ENCODE measurements at places on chromosomes 2 and 18.

GRCh38 chr2:71071681-71072398, 3.4 kb downstream of the NAGK start:
- no peak for DNase-seq

DNA sequence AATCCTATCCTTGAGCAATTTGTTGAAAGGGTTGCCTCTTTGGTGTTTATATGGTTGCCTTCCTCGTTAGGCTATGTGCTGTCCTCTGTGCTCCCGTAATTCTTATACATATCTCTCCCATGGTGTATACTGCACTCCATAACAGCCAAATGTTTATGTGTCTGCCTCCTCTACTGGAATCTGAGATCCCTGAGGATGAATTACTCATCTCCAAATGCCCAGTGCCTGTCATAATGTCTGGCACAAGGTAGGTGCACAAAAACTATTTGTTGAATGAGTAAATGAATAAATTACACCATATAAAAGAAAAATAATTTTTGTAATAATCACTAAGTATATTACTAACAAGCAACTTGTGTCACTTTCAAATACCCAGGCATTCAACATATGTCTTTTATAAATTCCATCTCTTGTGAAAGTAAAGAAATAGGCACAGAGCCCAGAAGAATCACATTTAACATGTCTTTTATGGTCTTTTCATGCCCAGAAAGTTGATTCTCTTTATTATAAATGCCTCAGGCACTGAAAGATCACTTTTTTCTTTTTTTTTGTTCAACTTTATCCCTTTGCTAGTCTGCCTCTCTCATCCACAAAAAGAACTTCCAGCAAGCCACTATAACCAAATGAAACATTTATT, 164.9 kb downstream of the CCDC148 start:
- DNase-seq, result no peak

GRCh38 chr2:20650393-20650876, 463 bp downstream of the HS1BP3 start:
- DNase-seq, result no peak

DNA sequence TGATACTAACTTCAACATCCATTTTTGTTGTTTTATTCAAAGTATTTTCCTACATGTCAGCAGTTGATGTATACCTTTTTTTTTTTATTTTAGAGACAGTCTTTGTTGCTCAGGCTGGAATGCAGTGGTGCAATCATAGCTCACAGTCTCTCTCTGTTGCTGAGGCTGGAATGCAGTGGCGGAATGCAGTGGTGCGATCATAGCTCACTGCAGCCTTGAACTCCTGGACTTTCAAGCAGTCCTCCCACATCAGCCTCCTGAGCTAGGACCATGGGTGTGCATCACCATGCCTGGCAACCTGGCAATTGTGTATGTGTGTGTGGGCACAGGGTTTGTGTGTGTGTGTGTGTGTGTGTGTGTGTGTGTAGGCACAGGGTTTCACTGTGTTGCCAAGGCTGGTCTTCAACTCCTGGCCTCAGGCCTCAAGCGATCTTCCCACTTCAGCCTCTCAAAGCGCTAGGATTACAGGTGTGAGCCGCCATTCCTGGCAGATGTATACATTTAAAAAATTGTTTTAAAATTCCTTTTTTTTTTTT, 24.8 kb downstream of the SANBR start:
- no peak for DNase-seq

DNA sequence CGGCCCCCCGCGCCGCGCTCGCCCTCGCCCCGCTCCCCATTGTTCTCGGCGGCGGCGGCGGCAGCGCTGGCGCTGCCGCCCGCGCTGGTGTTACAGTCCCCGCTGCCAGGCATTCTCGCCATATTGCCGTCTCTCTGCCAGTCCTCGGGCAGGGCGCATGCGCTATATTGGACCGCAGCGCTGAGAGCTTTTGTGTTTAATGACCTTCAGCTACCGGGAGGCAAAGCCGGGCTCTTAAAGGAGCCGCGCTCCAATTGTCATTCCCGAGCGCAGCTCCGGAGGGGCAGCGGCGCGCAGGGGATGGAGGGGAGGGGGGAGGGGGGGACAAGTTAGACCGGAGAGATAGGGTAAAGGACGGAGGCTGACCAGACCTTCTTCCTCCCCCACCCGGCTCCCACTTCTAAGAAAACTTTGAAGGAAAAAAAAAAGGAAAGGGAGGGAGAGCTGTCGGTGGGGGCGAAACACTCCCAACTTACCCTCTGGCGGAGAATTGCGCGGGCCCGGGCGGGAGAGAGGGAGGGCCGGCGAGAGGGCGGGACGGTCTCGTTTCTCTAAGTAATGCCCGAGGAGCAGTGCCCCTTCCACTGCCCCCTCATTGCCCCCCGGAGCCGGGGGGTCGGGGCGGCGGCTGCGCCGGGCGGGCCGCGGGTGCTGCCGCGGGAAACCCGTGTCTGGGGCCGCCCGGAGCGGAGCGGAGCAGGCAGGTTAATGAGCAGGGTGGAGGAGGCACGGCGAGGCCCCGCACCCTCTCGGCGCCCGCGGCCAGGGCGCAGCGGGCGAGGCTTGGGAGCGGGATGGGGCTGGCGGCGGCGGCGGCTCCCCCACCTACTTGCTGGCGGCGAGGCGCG, at the start of gene KCTD1:
KCTD1 (minus strand) TSS at position 139 of the 848 bp plus-strand sequence; CDS start at position 122, 17 bp downstream.
- DNase-seq, result peak; percentile 88

DNA sequence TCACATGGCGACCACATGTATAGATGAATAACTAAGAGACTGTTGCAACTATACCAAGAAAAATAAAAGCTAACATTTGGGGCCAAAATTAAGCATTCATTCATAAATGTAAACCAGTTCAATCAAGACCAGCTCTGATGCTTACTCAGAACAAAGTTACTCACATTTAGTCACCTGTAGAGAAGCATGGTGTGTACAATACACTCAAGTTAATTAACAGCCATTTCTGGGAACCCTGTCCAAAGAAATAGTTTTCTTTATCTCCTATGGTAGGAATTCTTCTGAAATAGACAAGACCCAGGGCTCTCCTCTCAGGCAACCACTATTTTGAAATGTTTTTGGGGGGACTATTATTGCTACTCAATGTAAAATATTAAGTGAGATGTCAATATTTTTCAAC, 1.6 kb downstream of the SCN3A start:
- DNase-seq, result no peak

DNA sequence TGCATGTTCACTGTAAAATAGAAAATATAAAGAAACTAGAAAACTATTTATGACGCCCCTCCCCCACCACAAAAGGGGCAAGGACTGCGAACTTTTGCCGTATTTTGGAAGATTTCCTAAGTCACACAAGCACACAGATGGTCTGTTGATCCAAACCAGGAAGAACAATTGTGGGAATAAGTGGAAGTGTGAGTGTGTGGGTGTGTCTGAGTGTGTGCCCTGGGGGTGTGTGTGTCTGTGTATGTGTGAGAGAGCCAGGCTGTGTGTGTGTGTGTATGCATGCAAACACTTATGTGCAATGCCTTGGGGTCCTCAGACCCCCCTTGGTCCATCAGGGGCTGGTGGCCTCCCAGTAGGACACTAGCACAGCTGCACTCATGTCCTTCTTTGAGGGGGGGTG, 43.1 kb downstream of the HPCAL1 start:
- DNase-seq, result no peak

GRCh38 chr2:238107525-238108422, 7.6 kb downstream of the ESPNL start:
- peak; percentile 40 for DNase-seq

GRCh38 chr18:7514796-7515440, 52.2 kb upstream of the PTPRM start:
- peak; percentile 54 for DNase-seq

- DNase-seq, result no peak
These were observed 100.9 kb downstream of the MBP start for GRCh38 chr18:77031662-77032061.

DNA sequence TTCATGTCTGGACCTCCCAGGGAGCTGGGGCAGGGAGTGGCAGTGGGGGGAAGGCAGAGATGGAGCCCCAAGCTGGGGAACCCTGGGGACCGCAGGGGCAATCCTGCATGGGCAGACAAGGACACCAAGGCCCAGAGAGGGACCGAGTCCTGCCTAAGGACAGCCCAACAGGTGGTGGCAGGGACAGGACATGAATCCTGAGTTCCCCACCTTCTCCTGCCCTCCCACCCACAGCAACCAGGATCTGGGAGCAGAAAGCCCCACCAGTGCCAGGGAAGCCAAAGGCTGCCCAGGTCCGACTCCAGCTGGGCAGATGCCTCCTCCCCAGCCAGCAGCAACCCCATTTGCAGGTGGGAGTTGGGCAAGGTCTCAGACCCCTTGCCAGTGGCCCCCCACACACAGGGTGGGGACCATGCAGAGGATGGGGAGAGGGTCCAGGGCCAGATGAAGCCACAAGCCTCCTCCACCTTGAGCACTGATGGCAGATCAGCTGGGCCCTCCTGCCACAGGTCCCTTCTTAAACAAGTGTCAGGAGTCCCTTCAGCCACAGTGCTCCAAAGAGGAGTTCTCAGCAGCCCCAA, 6.3 kb downstream of the ADRA2B start:
- no peak for DNase-seq

- no peak for DNase-seq
These were observed 270.4 kb downstream of the LRATD1 start for GRCh38 chr2:14902953-14903352.

DNA sequence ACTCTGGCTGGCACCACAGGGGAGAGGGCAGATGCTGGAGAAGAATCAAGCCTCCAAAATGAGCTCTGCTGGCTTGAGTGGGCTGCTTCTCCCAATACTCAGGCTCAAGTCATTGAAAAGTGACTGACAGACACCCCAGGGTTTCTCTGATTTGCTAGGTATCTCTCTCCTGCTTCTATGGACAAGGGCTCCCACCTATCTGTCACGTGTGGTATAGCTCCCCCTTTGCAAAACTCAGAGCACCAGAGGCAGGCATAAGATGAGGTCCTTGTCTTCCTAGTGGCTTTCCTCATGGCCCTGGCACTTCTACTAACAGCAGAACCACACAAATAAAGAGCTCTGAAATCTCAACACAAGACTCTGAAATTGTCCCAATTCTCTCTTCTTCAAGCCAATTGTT, 105.2 kb downstream of the GALNT14 start:
- DNase-seq, result no peak

DNA sequence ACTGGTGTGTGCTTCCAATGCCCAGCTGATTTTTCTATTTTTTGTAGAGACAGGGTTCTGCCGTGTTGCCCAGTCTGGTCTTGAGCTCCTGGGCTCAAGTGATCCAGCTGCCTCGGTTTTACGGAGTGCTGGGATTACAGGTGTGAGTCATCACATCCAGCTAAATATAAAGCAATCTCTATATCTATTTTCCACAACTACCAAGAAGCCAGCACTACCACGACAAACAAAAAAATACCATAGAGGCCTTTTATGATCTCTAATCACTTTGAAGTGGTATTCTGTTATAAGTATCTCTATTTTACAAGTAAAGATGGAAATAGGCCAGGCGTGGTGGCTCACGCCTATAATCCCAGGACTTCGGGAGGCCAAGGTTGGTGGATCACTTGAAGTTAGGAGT, 34.7 kb downstream of the C2orf74 start:
- DNase-seq, result no peak

- no peak for DNase-seq
These were observed 123.1 kb downstream of the CACNB4 start for GRCh38 chr2:151975460-151976414.

DNA sequence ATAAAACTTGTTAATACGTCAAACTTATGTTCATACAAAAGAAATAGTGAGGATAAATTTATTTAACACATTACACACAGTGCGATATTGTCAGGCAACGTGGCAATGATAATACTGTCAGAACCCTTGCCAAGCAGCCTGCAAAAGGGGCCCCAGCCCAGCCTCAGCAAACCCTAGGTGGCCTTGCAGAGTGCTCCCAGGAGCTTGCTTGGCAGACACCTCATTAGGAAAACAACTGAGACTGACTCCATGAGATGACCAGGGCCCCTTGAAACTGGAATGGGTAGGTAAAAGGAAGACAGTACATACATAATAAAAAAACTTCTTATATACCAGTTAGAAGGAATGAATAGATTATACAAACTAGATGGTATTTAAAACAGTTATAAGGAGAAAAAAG, 136.6 kb upstream of the EPC2 start:
- no peak for DNase-seq

- DNase-seq, result no peak
These were observed 90.7 kb upstream of the TFCP2L1 start for GRCh38 chr2:121375621-121376159.

GRCh38 chr2:211085056-211085680, 528.8 kb downstream of the CPS1 start:
- DNase-seq, result no peak

DNA sequence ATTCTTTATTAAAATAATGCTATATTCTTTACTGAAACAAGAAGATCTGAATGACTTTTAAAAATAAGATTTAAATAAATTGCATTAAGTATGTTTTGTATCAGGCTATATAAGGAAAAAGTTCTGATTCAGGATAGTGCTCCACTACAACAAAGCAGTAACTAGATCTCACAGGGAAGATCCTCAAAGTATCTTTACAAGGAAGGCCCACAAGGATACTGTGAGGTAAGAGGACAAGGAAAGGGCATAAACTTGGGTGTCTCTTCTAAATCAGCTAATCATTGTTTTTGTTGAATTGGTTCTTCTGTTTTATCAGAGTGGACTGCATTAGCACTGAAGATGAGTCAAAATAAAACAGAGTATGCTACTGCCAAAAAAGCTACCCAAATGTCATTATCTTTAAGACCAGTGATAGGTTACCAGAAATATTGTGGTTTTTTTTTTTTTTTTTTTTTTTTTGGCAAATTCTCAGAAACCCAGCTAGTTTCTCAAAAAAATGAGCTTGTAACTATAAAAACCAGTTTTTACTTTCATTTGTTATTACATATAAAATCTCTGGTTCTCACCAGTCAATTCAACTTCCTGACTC, 160.9 kb downstream of the BAZ2B start:
- no peak for DNase-seq

DNA sequence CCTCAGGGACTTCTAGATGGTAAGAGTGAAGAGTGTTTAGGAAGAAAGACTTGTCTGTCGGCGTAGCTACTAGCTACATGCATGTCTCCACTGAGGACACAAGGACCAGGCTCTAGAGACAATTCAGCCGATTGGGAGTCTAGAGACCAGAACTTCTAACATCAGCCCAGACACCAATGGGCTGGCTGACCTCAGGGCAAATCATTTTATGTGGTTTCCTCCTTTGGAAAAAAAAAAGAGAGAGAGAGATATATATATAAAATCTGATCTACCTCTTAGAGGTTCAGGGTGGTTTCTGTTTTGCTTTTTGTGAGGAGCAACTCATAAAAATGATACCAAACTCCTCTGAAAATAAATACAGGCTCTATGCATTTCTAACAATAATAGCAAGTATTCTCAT, 212.8 kb downstream of the BCL2 start:
- no peak for DNase-seq

GRCh38 chr2:232353096-232353495, 25.5 kb upstream of the ALPP start:
- DNase-seq, result no peak

Measured in ecto neural progenitor cell (in vitro differentiated cells).